ENCODE measurements at places on chromosomes 16 and 17. TPM values are rescaled to one million over a fixed set of nuclear protein-coding genes. Genes with fewer than 3 reads are reported as not detected.

Gene MPP3
- 7.6 TPM for polyA plus RNA-seq

Gene EVI2A
- polyA plus RNA-seq: 1.4 TPM

Gene KRT39
- not detected for polyA plus RNA-seq

Gene XAF1
- polyA plus RNA-seq: 12.0 TPM

Gene CCL17
- 0.13 TPM for polyA plus RNA-seq

Gene BRIP1
- polyA plus RNA-seq: 11.3 TPM

Gene CCL4
- 3.2 TPM for polyA plus RNA-seq

Gene KRTAP1-4
- polyA plus RNA-seq: not detected

Gene CD300LG
- polyA plus RNA-seq: 0.98 TPM

Gene TNRC6C
- 16.2 TPM for polyA plus RNA-seq

Gene SOX15
- polyA plus RNA-seq: 4.3 TPM

Gene PRCD
- polyA plus RNA-seq: 3.6 TPM

Gene RPTOR
- polyA plus RNA-seq: 19.0 TPM

Gene FGF11
- polyA plus RNA-seq: 7.5 TPM

Gene C1QL1
- 1.7 TPM for polyA plus RNA-seq

Gene PKMYT1
- polyA plus RNA-seq: 19.2 TPM

Gene RGS9
- 16.5 TPM for polyA plus RNA-seq

Gene SLC2A4
- polyA plus RNA-seq: 1.8 TPM

Gene ARHGAP44
- 7.8 TPM for polyA plus RNA-seq

DNA sequence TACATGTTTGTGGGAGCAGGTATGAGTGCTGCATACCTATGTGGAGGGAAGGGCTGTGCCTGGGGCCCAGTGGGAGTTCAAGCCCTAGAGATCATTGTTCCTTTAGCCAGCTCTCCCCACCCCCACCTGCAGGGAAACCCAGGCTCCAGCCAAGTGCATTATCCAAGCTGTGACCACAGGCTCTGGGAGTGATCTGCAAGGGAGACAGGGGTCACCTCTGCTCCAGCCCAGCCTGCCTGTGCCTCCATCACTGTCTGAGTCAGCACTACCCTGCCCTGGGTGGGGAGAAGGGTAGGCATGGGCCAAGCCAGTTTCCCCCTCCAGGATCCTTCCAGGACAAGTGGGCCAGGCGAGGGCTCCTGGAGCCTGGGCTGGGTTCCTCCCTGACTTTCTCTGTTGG lies 32.1 kb upstream of the SBK1 start:
- no peak for DNase-seq

DNA sequence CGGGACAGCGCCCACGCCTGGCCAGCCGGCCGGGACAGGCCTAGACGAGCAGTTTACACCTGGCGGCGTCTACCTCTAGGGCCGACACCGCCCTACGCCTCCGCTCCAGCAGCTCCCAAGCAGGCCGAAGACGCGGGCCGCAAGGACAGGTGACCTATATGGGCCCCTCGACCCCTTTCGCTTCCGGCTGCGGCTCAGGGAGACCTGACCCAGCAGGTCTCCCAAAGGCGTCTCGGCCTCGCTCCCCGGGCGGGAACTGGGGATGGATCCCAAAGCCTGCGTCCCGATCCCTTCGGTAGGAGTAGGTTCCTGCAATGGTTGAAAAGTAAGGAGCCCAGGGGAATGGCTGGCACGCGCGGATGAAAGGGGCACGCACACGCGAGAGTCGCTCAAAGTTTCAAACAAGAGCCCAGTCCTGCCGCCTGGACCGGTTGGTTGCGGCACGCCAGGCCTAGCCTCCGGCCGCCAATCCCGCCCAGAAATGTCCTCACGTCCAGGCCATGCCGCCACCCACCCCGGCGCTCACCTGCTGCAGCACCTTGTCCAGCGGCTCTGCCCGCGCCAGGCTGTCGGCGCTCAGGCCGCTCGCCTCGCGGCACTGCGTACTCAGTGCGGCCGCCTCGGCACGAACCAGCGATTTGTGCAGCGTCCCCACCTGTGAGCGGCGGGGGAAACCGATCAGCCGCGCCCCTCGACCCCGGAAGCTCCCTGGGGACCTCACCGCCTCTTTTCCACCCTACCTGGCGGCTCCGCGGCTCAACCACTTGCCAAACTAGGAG lies 630 bp downstream of the ESRP2 start:
- no peak for DNase-seq

GRCh38 chr17:36701429-36702099 lies 100.2 kb downstream of the MRM1 start:
- DNase-seq: no peak

GRCh38 chr17:20187049-20187448 lies 177.9 kb downstream of the SPECC1 start:
- no peak for DNase-seq

GRCh38 chr16:2459647-2460390 lies at the start of gene TEDC2:
TEDC2 (plus strand) TSS chr16:2460109; CDS start chr16:2460145, 36 bp downstream.
- peak; percentile 93 for DNase-seq

GRCh38 chr16:261031-261691 lies 14.6 kb downstream of the RGS11 start:
- DNase-seq: no peak

- no peak for DNase-seq
These were observed 39.9 kb downstream of the ADCY7 start for GRCh38 chr16:50306287-50306686.

- DNase-seq: no peak
These were observed 29.0 kb downstream of the RMI2 start for GRCh38 chr16:11374255-11374654.

DNA sequence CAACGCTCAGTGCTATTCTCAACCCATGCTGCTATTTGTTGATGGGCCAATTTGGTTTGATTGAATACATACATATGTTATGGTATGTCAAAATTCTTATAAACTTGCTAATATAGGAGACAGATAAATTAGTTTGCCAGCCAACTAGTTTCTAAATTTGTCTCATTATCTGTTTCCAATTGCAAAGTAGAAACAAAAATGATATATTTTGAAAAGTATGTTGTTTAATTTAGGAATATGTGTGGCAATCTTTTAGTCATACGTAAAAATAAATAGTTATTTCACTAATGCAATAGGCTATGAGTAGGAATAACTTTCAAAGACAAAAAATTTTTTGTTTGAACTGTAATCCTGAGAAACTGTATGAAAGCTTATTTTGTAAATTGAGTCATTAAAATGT lies 210.6 kb upstream of the KCNJ16 start:
- no peak for DNase-seq

GRCh38 chr16:89363621-89364393 lies 126.6 kb downstream of the ANKRD11 start:
- DNase-seq: no peak

DNA sequence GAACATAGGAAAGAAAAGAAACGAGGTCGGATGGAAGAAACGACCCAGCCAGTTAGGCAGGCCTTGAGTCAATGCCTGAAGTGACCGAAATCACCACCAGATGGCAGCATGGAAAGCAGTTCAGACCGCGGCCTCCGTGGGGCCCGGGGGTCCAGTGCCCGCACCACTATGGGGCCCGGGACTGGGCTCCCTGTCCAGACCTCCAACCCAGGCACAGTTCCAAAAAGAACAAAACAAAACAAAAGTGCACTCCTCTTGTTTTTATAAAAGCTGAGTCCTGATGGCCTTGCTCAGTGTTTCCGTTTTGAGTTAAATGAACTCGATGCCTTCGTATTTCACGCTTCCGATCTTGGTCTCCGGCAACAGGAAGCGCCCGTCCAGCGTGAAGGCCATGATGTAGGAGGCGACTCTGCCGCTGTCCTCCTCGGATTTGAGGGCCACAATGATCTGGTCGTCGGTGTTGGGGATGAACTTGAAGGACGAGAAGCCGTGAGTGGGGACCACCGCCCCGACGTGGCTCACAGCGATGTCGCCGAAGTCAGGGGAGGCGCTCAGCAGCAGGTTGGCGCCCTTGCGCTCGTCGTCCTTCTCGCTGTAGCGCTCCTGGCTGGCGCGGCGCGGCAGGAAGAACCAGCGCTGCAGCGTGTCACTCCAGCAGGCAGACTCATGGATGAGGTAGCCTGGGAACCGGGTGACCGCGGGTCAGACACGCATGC lies 13.7 kb upstream of the LGALS3BP start:
- DNase-seq: no peak

DNA sequence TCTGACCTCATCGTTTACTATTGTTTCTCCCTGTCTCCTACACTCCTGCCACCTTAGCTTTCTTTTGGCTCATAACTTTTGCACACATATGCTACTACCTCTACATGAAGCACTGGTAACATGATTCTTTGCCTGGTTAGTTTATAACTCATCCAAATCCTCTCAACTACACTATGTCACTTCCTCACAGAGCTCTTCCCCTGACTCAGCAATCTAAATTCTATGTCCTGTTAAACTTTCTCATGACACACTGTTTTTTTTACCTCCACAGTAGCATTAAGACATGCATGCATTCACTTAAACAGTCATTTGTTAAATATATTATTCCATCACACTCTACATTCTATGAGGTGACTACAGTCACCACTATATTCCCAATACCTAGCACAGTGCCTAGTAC lies 19.7 kb downstream of the APPBP2 start:
- DNase-seq: no peak

DNA sequence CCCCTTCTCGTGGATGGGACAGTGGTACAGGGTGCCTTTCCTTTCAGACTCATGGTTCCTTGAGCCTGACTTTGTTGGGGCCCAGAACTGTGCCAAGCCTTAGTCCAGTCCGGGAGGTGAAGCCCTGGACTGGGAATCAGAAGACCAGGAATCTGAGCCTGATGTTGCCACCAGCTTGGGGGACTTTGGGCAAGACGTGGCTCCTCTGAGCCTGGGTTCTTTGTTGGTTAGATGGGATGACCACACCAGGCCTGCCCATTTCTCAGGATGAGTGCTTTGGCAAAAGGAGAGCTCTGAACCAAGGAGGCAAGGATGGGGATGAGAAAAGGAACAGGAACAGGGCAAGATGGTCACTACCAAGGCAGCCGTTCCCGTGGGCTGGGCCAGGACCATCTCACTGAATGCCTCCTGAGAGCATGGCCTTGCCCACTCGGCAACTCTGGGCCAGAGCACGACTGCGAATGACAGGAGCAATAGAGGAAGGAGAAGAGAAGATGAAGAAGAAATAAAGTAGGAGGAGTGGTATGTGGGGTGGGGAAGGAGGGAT lies 32.5 kb downstream of the PITPNM3 start:
- no peak for DNase-seq

GRCh38 chr17:58291246-58291645 lies 10.5 kb upstream of the MPO start:
- DNase-seq: no peak

GRCh38 chr16:85372627-85373372 lies 240.3 kb upstream of the GSE1 start:
- DNase-seq: no peak

GRCh38 chr16:2808181-2808580 lies 8.9 kb upstream of the PRSS21 start:
- no peak for DNase-seq

DNA sequence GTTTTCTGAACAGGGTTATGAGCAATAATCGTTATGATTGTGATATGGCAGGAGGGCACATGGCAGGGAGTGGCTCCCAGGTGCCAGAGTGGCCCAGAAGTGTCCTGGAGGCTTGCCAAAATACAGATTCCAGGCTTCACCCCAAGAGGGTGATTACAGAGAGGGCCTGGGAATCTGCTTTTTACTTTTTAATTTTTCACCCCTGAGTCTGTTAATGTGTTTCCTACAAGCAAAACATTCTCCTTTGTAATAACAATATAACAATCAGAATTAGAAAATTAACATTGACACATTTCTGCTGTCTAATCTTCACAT lies 212.4 kb downstream of the SNX29 start:
- no peak for DNase-seq

GRCh38 chr16:8847145-8847544 lies 21.7 kb downstream of the CARHSP1 start:
- DNase-seq: no peak

- no peak for DNase-seq
These were observed 10.4 kb downstream of the CDC42EP4 start for GRCh38 chr17:73301369-73301768.

DNA sequence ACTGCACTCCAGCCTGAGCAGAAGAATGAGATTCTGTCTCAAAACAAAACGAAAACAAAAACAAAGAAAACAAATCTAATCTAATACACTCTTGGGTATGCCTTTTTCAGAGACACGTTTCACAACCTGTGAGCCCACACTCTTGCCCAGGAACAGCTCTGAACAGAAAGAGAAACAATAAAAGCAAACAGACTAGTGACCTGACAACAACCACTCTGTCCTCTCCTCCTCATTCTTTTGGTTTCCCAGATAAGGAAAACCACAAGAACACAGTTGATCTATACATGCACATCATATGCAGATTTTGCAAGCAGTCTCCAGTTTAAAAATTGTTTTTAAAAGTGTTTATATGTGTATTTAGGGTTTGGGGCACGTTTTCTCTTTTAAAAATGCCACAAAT lies 1.3 kb downstream of the MKS1 start:
- DNase-seq: no peak

- DNase-seq: no peak
These were observed 184.6 kb downstream of the LGALS9B start for GRCh38 chr17:20282526-20283308.

DNA sequence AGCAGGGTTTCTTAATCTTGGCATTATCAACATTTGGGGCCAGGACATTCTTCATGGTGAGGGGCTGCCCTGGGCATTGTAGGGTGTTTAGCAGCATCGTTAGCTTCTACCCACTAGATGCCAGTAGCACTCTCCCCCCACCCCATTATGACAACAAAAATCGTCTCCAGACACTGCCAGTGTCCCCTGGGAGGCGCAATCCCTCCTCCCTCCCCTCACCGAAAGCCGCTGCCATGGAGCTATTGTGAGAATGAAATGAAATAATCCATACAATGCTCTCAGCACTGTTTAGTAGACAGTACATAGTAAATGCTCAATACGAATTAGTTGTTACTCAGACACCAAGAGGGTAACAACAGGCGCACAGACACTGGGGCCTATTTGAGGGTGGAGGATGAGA lies 502.9 kb downstream of the NPIPA7 start:
- DNase-seq: no peak

GRCh38 chr17:57561072-57561861 lies 183.8 kb downstream of the CCDC182 start:
- no peak for DNase-seq

DNA sequence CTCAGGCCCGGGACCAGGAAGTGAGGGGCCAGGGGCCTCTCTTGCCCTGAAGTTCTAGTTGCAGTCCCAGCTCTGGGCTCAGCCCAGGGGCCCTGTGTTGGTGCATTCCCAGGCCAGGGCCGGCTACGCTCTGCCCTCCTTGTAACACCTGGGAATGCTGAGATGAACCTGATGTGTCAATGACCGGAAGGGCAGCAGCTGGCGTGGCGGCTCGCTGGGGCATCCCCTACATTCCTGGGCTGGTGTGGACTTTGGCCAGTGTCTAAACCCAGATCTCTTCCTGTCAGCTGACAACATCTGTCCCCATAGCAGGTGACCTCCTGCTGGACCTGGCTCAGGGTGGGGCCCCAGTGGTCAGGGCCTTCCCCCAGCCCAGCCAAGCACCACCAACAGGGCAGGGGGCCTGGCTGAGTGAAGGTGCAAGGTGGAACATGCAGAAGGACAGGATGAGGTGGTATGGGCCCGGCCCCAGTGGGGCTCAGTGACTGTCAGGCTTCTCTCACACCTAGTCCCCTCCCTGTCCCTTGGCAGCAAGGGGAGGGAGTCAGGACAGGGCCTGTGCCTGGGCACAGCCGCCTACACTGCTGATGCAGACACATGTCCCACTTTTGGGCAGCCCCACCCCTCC lies 15.9 kb downstream of the FAM83G start:
- no peak for DNase-seq

GRCh38 chr16:28981517-28981916 lies 3.3 kb upstream of the LAT start:
- no peak for DNase-seq
